ENCODE measurements at places on chromosomes 2 and 18.

GRCh38 chr2:63364866-63365265 lies 223.4 kb downstream of the WDPCP start:
- DNase-seq, result peak; percentile 24

- no peak for DNase-seq
These were observed at the start of gene MTA3 for GRCh38 chr2:42568401-42569115. TSS of gene MTA3 (plus strand) at chr2:42568632. CDS start at chr2:42568746, 114 bp downstream.

DNA sequence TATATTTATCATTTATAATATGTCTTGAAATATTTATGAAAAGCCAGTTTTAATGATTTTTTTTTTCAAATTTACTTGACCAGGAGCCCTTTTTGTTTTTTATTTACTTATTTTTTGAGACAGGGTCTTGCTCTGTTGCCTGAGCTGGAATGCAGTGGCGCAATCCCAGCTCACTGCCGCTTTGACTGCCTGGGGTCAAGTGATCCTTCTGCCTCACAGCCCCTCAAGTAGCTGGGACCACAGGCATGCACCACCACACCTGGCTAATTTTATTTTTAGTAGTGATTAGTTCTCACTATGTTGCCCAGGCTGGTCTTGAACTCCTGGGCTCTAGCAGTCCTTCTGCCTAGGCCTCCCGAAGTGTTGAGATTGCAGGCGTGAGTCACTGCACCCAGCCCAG lies 5.7 kb downstream of the EPB41L5 start:
- no peak for DNase-seq

DNA sequence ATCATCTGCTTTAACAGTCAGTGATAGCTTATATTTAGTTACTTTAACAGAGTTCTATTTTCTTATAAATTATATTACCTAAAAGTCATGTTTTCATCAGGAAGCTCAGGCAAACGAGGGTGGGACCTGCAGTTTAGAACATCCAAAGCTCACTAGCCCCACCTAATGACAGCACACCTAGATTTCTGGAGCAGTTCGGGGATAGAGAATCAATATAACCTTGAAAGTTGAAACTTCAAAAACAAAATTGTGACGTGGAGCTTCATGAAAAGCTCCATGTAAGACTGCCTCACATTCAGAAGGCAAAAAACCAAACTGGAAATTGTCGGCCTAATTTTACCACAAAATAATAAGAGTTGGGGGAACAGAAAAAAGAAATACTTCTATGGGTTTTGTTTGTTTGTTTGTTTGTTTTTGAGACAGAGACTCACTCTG lies 185.9 kb upstream of the CCDC150 start:
- peak; percentile 26 for DNase-seq

- DNase-seq, result no peak
These were observed 6.6 kb downstream of the ACVR2A start for GRCh38 chr2:147851244-147851930.

DNA sequence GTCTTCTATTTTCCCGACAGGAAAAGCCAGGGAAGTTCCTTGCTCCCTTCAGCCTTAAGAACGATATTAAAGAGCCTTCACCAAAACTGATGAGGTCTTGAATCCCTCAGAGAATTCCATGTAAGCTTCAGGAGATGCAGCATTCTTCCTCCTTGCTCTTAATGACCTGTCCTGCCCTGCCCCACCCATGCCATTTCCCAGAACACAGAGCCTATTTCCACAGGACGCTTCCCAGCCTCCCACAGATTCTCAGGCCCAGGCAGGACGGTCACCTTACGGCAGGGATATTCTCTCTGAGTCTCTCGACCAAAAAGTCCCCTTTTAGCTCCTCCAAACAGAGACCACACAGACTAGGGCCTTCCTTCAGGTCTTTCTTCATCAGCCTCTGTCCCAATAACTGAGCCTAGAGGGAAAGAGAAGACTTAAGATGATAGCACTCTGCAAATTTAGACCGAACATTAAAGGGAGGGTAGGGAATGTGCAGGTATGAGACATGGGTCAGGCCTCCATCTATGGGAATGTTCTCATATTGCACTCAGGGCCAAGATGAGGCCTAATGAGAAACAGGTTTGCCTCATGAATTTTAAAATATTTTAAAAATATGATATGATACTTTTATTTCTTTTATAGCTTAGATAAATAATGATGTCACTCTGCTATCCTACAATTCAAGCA lies 62.1 kb downstream of the COBLL1 start:
- DNase-seq, result no peak

DNA sequence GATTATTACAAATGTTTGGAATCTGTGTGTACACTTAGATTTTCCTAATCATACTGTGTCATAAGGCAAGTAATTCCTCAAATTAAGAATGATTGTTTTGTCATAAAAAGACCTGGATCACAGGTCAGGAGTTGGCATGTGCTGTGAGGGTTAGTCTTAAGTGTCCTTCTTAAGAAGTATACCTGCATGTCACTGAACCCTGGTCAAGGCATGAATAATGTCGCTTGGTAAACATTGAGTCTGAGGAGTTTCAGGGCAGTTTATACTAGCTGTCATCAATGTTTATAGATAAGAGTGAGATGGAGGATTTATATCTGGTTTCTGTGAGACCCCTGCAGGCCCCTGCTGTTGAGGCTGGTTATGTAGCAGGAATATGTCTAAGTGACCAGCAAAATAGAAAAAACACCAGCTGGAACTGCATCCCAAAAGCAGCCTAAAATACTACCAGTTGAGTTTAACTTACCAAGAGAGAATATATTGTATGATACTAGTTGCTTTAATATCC lies 112.0 kb upstream of the NOSTRIN start:
- no peak for DNase-seq

GRCh38 chr2:174012347-174013314 lies 47.5 kb upstream of the SP3 start:
- no peak for DNase-seq

Measured in SK-N-MC (cell line).